Activated naive CD4-positive, alpha-beta T cell treated with anti-CD3 and anti-CD28 coated beads, Interleukin-2, amount 10 ng/mL, durations not matched to agents 5 hours and 36 hours (primary cell): ENCODE measurements at places on chromosomes 13 and 19. TPM values are rescaled to one million over a fixed set of nuclear protein-coding genes. Genes with fewer than 3 reads are reported as not detected.

GGACT gene
- 5.6 TPM for total RNA-seq

DAPK3 gene
- 37.1 TPM for total RNA-seq

CRB3 gene
- 1.3 TPM for total RNA-seq

CLEC4G gene
- not detected for total RNA-seq

LRRC63 gene
- total RNA-seq = 0.79 TPM

TRAPPC6A gene
- total RNA-seq = 97.9 TPM

WASF3 gene
- not detected for total RNA-seq

ZNF440 gene
- total RNA-seq = 16.5 TPM

OBI1 gene
- 15.8 TPM for total RNA-seq

ZC3H4 gene
- total RNA-seq = 86.9 TPM

MCOLN1 gene
- total RNA-seq = 12.6 TPM

SNRNP70 gene
- 223 TPM for total RNA-seq

NMRK2 gene
- total RNA-seq = not detected

ERICH6B gene
- not detected for total RNA-seq

IL4I1 gene
- 2.4 TPM for total RNA-seq

FGF9 gene
- total RNA-seq = not detected

ITGBL1 gene
- not detected for total RNA-seq

ZNF441 gene
- 7.4 TPM for total RNA-seq

KCTD4 gene
- not detected for total RNA-seq

DNAAF3 gene
- not detected for total RNA-seq

SHISA7 gene
- total RNA-seq = not detected

AMER2 gene
- total RNA-seq = not detected

URAD gene
- total RNA-seq = not detected

RB1 gene
- 42.2 TPM for total RNA-seq

FCAR gene
- not detected for total RNA-seq

LILRB3 gene
- 4.9 TPM for total RNA-seq

ICAM4 gene
- total RNA-seq = 3.9 TPM

CDC42EP5 gene
- total RNA-seq = not detected

LYL1 gene
- total RNA-seq = 9.0 TPM

CGB8 gene
- not detected for total RNA-seq
